Fibroblast of gingiva (primary cell): ENCODE measurements at places on chromosomes 4 and X.

DNA sequence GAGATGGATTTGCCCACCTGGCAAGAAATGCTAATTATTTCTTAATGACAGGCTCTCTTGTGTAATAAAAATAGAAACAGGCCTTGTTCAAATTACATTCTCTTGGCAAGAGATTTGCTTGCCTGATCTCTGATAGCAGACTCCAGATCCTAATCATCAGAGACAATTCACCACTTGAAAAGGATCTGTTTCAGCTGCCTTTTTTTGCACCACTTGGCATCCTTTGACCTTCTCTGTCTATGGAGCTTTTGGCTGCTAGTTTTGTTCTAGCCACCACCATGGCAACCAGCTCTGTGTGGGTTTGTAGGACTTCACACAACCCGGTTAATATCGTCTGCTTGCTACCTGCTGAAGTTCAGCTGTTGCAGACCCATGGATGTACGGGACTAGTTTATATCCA is 241.1 kb upstream of the TLL1 start:
- no peak for DNase-seq

DNA sequence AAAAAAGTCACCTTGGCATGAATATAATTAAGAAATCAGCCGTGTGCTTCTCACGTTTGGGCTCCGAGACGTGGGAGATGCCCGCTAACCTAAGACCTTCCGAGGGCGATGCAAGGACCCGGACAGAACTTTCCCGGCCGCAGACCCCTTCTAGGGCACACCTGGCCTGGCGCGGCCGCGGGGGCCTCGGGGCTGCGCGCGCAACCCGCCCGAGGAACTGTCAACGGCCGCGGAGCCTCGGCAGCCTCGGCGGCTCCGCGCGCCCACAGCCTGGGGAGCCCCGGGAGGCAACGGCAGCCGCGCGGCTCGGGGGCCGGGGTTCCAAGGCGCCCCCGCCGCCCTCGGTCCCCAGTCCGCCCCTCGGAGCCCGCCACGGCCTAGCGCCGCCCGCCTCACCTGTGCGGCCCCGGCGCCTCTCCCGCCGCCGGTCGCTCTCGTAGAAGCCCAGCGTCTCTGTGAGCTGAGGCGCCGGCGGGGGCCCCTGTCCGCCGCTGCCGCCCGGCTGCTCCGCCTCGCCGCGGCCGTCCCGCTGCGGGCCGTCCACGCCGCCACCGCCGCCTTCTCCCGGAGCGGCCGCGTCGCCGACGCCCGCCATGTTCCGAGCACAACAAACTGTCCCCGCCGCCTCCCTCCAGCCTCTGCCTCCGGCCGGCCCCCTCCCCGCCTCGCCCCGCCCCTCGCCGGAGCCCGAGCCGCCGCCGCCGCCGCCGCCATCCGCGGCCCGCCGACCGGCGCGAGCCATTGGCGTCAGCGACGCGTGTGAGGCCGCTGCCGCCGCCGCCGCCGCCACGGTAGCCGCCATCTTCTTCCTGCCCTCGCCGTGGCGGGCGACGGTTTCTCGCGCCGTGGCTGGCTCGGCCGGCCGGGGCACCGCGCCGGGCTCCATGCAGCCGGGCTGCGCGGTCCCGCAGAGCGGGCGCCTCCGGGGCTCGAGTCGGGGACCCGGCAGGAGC is at the start of gene TAPT1:
TSS of gene TAPT1 (minus strand) at position 609 of the 953 bp plus-strand sequence. CDS start at position 595, 14 bp downstream.
- DNase-seq, result peak; percentile 65

- no peak for DNase-seq
Measured at GRCh38 chr4:8544741-8545438, 35.3 kb upstream of the GPR78 start.

- no peak for DNase-seq
Measured at GRCh38 chr4:53545273-53545672, 46.0 kb downstream of the LNX1 start.

- no peak for DNase-seq
Measured at GRCh38 chr4:142222127-142222526, 585.7 kb downstream of the IL15 start.

- DNase-seq, result no peak
Measured at GRCh38 chr4:184396570-184397515, 77.5 kb downstream of the IRF2 start.

- no peak for DNase-seq
Measured at GRCh38 chr4:163492951-163493504, 1.5 kb upstream of the TMA16 start.

- no peak for DNase-seq
Measured at GRCh38 chrX:74117962-74118902, 185.7 kb upstream of the ZCCHC13 start.

- no peak for DNase-seq
Measured at GRCh38 chr4:150855981-150856510, 159.0 kb downstream of the LRBA start.

GRCh38 chrX:121208563-121208962 is 161.2 kb downstream of the GLUD2 start:
- no peak for DNase-seq

GRCh38 chr4:3657902-3658529 is 108.2 kb upstream of the ADRA2C start:
- no peak for DNase-seq

- DNase-seq, result no peak
Measured at GRCh38 chr4:113447769-113448168, 313.8 kb downstream of the CAMK2D start.

DNA sequence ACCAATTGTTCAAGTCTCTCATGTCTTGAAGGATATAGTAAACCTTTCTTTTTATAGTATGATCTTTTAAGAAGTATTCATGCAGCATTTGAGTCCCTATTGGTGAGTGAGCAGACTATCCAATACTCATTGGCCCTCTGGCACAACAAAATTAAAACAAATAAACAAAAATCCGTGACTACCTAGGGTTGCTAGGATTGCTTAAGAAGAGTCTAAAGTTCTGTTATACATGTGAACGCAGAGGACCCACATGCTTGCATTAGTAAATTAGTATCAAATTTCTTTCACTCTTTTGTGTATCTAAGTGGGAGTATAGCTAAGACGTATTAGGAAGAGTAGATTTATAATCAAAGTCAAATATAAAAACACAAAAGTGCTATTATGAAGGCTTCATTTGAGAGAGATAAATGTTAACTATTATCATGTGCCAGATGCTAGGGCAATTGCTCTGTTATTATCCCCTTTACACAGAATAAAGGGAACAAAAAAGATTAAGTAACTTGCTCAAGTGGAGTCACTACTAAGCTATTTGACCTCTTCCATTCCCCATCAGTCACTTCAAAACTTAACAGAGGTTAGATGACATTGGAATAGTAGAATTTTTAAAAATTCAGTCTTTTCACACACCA is 29.2 kb upstream of the LARP1B start:
- peak; percentile 62 for DNase-seq

DNA sequence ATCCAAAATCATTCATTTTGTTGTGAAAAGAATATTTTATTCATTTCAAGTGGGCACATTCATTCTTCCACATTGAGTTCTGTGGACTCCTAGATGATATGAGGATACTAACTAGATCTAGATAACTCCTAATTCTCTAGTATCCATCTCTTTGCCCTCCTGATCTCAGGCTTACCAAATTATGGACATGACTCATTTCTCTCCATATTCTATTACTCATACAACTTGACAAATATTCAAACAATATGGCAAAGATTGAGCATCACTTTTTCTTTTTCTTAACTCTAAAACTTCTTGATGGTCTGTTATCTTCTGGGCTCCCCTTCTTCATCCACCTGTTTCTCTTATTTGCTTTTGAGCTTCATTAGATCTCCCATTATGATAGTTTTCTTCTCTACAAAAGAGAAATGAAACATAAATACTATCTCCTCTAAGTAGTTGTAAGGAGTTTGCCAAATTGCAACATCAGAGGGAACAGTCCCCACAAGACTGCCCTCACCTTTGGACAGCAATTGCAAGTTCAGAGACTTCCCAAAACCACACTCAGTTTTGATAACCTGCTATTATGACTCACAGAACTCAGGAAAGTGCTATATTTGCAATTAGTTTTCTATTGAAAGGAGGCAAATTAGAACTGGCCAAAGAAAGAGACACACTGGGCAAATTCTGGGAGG is 422.9 kb downstream of the SPRY1 start:
- peak; percentile 52 for DNase-seq
